ENCODE measurements at places on chromosomes 1 and 21. TPM values are rescaled to one million over a fixed set of nuclear protein-coding genes. Genes with fewer than 3 reads are reported as not detected.

Gene F13B
- not detected for total RNA-seq

Gene TESK2
- 3.5 TPM for total RNA-seq

- no peaks in the 10 kb centered on the region for H3K27me3 ChIP-seq
- H3K27ac ChIP-seq, result no peak overlapping the region
- DNase-seq, result no peak
- H3K4me3 ChIP-seq, result peak overlapping the region; percentile 66
- no peaks in the 10 kb centered on the region for H3K36me3 ChIP-seq
These were observed 70.1 kb upstream of the CASZ1 start for GRCh38 chr1:10866321-10867093.

- no peaks in the 10 kb centered on the region for H3K27me3 ChIP-seq
- no peak for DNase-seq
- peak overlapping the region; percentile 57 for H3K27ac ChIP-seq
- peaks cover 4% of the 10 kb centered on the region for H3K36me3 ChIP-seq
- H3K4me1 ChIP-seq, result peaks cover 79% of the 10 kb centered on the region
- H3K4me3 ChIP-seq, result peak overlapping the region; percentile 25
These were observed 40.3 kb downstream of the RGS5 start for GRCh38 chr1:163162381-163162914.

Gene CD1E
- total RNA-seq, result not detected

- no peaks in the 10 kb centered on the region for H3K36me3 ChIP-seq
- H3K4me1 ChIP-seq, result no peaks in the 10 kb centered on the region
- H3K4me3 ChIP-seq, result no peak overlapping the region
- DNase-seq, result no peak
- no peaks in the 10 kb centered on the region for H3K27me3 ChIP-seq
- H3K27ac ChIP-seq, result no peak overlapping the region
These were observed 121.8 kb downstream of the TOMM20 start for GRCh38 chr1:235006816-235007215.

DNA sequence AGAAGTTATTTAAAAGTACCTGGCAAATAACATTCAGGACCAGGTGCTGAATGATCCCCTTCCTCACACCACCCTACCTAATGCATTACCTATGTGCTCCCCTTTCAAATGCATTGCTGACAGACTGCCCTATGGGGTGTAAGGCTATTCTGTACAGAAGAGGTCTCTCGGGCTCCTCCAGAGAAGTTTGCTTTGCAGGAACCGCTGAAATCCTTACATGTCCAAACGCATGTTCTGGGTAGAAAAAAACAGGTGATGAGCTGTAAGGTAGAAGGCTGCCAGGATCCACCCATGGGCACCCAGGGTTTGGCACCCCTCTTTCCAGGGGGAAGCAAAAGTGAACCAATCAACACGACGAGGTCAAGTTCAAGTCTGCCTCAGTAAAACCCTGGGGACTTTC is 58.3 kb upstream of the TARBP1 start:
- H3K27ac ChIP-seq, result peak overlapping the region; percentile 99
- H3K4me1 ChIP-seq, result peaks cover 49% of the 10 kb centered on the region
- DNase-seq, result no peak
- H3K36me3 ChIP-seq, result no peaks in the 10 kb centered on the region
- no peak overlapping the region for H3K4me3 ChIP-seq

DNA sequence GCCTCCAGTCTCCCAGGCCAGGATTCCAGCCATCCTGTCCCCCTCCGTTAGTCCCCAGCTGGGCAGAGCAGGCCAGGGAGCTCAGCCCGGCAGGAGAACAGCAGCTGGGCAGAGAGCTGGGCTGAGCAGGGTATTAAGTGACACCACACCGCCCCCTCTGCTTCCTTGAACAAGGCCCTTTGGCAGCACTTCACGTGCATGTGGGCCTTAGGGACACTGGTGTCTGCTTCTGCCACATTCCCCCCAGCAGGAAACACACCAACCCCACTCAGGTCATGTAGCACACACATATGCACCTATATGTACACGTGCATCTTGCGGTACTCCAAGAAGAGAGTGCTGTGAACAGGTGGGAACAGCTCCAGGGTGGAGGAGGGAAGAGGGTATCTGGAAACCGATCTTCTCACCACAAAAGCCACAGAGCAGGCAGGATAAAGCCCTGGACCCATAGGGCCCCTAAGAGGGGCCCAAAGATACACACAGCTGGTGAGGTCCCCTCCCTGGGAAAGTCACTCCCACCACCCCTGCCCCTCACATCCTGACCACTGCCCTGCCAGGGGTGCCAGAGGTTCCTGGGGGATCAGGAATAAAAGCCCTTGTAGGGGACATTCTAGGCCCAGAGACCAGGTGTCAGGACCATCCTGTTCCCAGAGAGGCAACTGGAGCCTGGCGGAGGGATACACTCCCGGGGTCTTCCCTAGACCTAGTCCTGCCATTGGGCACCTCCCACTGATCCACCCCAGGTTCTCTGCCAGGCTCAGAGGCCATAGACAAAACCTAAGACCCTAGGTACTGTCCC is 4.5 kb downstream of the EPHA2 start:
- DNase-seq, result no peak
- H3K27me3 ChIP-seq, result no peaks in the 10 kb centered on the region
- peaks cover 6% of the 10 kb centered on the region for H3K36me3 ChIP-seq

DNA sequence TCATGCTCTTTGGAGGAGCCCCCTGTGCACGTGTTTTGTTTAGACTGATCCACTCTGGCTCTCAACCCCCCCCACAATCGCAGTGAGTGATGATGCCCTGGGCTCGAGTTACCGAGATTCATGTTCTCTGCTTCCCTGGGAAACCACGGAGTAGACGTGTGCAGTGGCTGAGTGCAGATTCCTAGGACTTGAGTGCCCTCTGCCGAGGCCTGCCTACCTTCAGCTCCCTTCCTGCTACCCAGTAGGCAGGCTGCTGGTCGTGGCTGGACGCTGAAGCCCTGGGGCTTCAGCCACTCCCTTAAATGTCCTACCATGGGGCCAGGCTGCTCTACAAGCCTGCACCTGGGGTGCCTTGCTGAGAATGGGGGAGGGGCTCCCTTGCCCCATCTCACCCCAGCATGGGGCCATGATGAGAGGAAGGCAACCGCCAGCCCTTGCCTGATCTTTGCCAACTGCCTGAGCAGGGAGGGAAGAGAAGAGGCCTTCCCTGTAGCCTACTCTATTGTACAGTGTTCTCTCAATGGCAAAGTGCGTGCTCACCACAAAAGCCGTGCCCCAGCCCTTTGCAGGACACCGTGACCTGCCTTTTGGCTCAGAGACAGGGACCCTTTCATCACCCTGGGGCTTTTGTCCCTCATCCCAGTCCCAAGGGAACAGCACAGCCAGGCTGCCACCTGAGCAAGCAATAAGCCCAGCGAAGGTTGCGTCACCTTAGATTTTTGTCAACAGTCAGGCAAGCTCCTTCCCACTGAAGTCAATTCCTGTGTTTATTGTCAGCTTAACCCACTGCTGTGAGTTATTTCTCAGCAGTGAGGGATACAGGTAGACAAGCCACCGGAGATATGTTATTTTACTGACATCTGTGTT is 4.1 kb upstream of the GRIK3 start:
- no peak overlapping the region for H3K4me3 ChIP-seq
- no peak for DNase-seq
- H3K4me1 ChIP-seq, result peaks cover 4% of the 10 kb centered on the region

DNA sequence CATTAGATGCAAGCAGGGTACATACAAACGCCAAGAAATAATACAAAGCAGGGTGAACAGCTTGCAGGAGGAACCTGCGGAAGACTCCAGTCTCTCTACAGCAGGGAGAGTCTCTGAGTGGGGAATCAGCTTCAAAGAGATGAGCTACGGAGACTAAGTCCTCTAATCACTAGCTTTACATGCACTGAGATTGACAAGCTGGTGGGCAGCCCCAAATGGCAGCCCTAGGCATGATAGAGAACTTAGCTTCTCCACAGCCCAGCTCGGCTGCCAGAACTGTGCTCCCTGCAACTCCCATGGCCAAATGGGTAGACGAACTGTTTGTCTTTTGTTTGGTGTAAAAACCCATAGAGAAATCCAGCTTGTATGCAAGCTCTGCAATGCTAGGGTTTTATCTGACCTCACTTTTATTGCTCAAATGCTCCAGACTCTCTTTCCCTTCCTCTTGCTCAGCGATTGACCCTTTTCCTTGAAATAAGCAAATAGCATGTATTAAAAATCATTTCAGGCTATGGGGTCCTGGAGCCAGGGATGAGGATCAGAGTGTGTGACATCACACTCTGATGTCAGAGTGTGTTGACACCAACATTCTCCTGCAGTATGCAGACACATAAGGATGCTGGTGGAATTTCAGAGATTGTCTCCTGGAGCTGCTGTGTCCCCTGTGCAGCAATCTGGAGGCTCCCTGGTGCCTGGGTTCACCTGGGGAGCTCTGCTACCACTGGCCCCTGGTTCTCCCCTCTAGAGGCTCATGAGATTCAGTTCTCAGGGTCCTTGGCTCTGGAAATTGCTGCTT is 238.5 kb downstream of the TTLL7 start:
- H3K27me3 ChIP-seq, result no peaks in the 10 kb centered on the region
- DNase-seq, result no peak

GRCh38 chr1:95903060-95903459 is 669.0 kb downstream of the RWDD3 start:
- H3K27me3 ChIP-seq, result no peaks in the 10 kb centered on the region
- no peaks in the 10 kb centered on the region for H3K36me3 ChIP-seq
- H3K27ac ChIP-seq, result no peak overlapping the region
- DNase-seq, result no peak
- H3K4me1 ChIP-seq, result no peaks in the 10 kb centered on the region

Gene ZBTB8A
- total RNA-seq, result 5.6 TPM

- H3K36me3 ChIP-seq, result no peaks in the 10 kb centered on the region
- H3K4me1 ChIP-seq, result peaks cover 21% of the 10 kb centered on the region
- H3K4me3 ChIP-seq, result no peak overlapping the region
- no peak for DNase-seq
These were observed 1.4 kb upstream of the TLR5 start for GRCh38 chr1:223144431-223144830.

GRCh38 chr1:165075725-165076370 is 280.7 kb downstream of the LMX1A start:
- no peaks in the 10 kb centered on the region for H3K4me1 ChIP-seq
- no peak for DNase-seq
- no peak overlapping the region for H3K4me3 ChIP-seq

GRCh38 chr21:40021558-40022351 is 154.5 kb downstream of the PCP4 start:
- H3K27me3 ChIP-seq, result no peaks in the 10 kb centered on the region
- no peak overlapping the region for H3K4me3 ChIP-seq
- DNase-seq, result no peak
- H3K27ac ChIP-seq, result no peak overlapping the region

GRCh38 chr1:94339206-94339927 is 78.8 kb upstream of the ABCD3 start:
- no peak for DNase-seq
- H3K27ac ChIP-seq, result no peak overlapping the region
- H3K4me3 ChIP-seq, result no peak overlapping the region
- no peaks in the 10 kb centered on the region for H3K4me1 ChIP-seq

Gene ZNF683
- total RNA-seq, result not detected

- no peak overlapping the region for H3K27ac ChIP-seq
- DNase-seq, result no peak
- no peaks in the 10 kb centered on the region for H3K36me3 ChIP-seq
- H3K4me1 ChIP-seq, result no peaks in the 10 kb centered on the region
- no peaks in the 10 kb centered on the region for H3K27me3 ChIP-seq
These were observed 67.6 kb downstream of the SEC16B start for GRCh38 chr1:177902266-177902665.

- peaks cover 20% of the 10 kb centered on the region for H3K36me3 ChIP-seq
- H3K4me1 ChIP-seq, result peaks cover 54% of the 10 kb centered on the region
- DNase-seq, result no peak
- H3K4me3 ChIP-seq, result no peak overlapping the region
- no peak overlapping the region for H3K27ac ChIP-seq
These were observed 7.6 kb downstream of the SOD1 start for GRCh38 chr21:31667132-31667531.

DNA sequence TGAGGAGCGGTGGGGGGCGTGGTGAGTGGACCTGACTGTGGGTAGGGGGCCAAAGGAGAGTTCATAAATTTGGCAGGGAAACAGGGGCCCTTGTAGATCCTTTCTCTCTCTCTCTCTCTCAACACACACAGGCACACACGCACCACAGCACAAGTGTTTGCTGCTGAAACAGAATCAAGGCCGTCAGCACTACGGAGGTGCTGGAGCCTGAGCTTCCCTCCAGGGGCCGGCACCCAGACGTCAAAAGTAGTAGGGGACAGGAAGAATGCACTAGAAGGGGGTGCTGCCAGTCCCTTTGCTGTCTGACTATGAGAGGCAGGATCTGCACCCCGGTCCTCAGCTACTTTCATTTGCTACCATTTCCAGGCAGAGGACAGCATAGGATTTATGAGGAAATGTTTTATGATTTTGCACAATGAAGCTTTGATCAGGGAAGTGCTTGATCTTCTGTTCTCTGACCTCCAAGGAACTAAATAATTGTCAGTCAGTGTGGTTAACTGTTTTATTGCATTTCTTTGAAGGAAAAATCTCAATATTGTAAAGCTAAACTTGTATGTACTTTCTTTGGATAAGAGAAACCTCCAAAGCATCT is 74.3 kb upstream of the FAM3B start:
- no peak overlapping the region for H3K27ac ChIP-seq
- no peak overlapping the region for H3K4me3 ChIP-seq
- no peaks in the 10 kb centered on the region for H3K27me3 ChIP-seq
- peaks cover 12% of the 10 kb centered on the region for H3K36me3 ChIP-seq
- H3K4me1 ChIP-seq, result peaks cover 61% of the 10 kb centered on the region

All from thoracic aorta (tissue), 2 donors.